Hematopoietic multipotent progenitor cell treated with erythropoietin and hydrocortisone succinate and interleukin-3 and kit ligand, for 8 days (in vitro differentiated cells): ENCODE measurements at places on chromosomes 4 and X.

GRCh38 chr4:48017108-48017571 is 568 bp downstream of the NIPAL1 start:
- no peak for DNase-seq

DNA sequence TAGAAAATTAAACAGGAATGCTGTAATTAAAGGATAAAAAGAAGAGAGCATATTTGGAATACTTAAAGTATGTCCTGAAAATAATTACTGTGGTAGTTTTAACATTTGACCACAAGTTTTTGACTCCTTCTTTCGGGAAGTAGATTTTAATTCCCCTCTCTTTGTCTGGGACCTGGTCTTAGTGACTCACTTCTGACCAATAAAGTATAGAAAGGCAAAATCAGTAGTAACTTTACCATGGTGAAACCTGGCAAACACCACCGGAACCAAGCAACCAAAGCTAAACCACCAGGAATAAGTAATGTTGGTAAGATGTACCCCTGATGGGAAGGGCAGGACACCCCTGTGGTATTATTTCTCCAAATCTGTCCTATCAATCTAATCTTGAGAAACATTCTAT is 314.8 kb downstream of the PDHA2 start:
- no peak for DNase-seq

GRCh38 chr4:962231-963208 is 10.8 kb downstream of the DGKQ start:
- DNase-seq = no peak

- no peak for DNase-seq
Measured at GRCh38 chr4:23959396-23960148, 69.7 kb upstream of the PPARGC1A start.

DNA sequence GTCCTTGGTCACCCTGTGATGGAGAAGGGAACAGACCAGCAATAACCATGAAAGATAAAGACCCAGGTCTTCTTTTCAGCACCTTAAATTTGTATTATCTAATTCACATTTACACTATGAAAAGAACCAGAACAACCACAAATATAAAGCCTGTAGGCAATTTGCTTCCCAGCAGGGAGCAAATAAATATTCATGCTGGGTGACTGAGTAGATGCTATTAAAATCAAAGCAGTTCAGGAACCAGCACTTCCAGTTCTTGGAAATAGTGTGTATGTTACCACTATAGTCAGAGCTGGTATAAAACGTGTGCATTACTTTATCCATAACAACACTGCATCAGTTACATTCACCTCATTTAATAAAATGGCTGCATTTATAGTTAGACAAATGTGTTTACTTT is 177.8 kb upstream of the ETNPPL start:
- DNase-seq = no peak

GRCh38 chr4:108628411-108628810 is 8.0 kb downstream of the RPL34 start:
- DNase-seq = no peak

DNA sequence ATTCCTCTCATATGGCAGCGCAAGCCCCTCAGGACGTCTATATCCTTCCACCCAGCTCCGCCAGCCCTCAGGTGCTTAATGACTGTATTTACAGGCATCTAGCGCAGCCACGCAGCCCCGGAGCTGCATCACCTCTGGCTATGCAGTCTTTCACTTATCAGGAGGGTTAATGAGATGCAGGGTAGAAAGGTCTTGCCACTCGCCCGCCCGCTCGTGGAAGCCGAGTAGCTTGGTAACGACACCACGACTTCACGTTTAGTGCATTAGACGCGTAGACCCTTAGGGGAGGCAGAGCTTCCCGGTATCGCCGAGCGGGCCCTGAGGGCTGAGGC is 1.5 kb upstream of the SLC16A2 start:
- DNase-seq = no peak

- DNase-seq = no peak
Measured at GRCh38 chr4:10299601-10300000, 157.6 kb downstream of the ZNF518B start.

GRCh38 chrX:129679901-129680300 is 25.1 kb upstream of the APLN start:
- no peak for DNase-seq

GRCh38 chr4:113141901-113142346 is 92.5 kb downstream of the ANK2 start:
- DNase-seq = no peak

DNA sequence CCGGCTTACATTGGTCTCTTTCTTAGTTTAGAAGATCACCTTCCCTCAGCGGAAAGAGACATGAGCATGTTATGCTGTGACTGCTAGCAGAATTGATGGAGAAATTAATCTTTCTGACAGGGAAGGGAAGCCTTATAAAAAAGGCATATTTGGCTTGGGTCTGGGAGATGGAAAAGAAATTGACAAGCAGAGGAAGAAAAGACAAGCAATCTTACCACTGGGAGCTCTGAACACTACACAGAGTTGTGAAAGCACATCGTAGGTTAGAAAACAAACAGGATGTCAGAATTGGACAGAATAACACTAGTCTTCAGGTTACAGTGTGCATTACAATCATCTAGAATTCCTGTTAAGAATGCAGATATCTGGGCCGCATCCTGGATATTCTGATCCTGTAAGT is 1493.8 kb upstream of the IGFBP7 start:
- no peak for DNase-seq

GRCh38 chr4:107714256-107714655 is 5.8 kb downstream of the PAPSS1 start:
- DNase-seq = no peak

GRCh38 chr4:17613761-17614415 is 553 bp upstream of the MED28 start:
- DNase-seq = no peak

GRCh38 chr4:38133711-38134480 is 173.7 kb downstream of the PTTG2 start:
- no peak for DNase-seq

- no peak for DNase-seq
Measured at GRCh38 chr4:29829067-29829466, 891.1 kb upstream of the PCDH7 start.

DNA sequence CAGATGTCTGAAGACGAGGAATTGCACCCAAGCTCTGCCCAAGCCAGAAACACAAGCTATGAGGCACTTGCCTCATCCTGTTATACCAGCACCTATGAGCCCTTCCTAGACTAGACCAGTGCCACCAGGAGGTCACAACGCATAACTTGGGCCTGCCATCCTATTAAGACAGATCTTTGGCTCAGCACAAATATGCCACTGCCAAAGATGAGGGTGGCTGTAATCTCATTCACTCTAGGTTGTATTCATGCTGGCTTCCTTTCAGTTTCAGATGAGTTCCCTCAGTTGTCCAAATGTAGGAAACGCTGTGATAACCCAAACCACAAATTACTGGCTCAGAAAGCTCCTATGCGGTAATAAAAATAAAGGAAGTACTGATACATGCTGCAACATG is 76.5 kb upstream of the CITED1 start:
- peak; percentile 13 for DNase-seq

GRCh38 chr4:57102050-57102624 is 8.0 kb downstream of the IGFBP7 start:
- DNase-seq = no peak

GRCh38 chr4:82031376-82031927 is 342.3 kb downstream of the HNRNPD start:
- no peak for DNase-seq

- peak; percentile 58 for DNase-seq
Measured at GRCh38 chr4:53015681-53016080, 153.6 kb downstream of the RASL11B start.

DNA sequence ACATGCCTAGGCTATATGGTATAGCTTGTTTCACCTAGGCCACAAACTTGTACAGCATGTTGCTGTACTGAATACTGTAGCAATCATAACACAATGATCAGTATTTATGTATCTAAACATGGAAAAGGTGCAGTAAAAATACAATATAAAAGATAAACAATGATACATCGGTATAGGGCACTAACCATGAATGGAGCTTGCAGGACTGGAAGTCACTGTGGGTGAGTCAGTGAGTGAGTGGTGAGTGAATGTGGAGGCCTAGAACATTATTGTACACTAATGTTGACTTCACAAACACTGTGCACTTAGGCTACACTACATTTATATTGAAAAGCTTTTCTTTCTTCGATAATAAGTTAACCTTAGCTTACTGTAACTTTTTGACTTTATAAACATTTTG is 45.6 kb upstream of the ANK2 start:
- DNase-seq = no peak

- no peak for DNase-seq
Measured at GRCh38 chr4:105822061-105822460, 73.2 kb upstream of the NPNT start.
